Dermis blood vessel endothelial cell (primary cell): ENCODE measurements at places on chromosomes 11 and 22.

- no peak for DNase-seq
Measured at GRCh38 chr11:14007566-14007965, 45.0 kb downstream of the SPON1 start.

- DNase-seq = no peak
Measured at GRCh38 chr11:120501976-120502755, 9.4 kb upstream of the GRIK4 start.

DNA sequence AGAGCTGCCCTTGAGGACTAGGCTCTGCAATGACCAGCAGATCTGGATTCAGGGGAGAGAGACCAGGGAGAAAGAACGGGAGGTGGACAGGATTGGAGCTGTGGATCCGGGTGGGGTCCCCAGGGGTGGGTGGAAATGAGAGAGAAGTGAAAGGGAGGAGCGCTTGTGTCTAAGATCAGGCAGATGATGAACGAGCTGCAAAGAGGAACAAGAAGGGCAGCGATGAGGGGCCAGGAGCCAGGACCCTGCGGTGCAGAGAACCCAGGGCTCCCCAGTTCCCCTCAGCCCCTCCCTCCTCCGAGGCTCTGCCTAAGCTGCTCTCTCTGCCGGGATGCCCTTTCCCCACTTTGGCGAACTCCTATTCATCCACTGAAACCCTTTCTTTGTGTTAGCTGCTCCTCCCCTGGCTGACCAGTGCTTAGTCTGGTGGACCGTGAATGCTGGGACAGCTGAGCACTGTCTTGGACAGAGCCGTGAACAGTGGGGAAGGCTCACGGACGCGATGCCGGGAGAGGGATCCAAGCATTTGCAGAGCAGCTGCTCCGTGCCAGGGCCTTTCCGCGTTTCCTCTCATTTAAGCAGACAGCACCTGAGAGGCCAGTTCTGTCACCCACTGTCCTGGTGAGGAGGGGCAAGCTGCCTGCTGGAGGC, 35.9 kb downstream of the SHISAL1 start:
- DNase-seq = no peak

DNA sequence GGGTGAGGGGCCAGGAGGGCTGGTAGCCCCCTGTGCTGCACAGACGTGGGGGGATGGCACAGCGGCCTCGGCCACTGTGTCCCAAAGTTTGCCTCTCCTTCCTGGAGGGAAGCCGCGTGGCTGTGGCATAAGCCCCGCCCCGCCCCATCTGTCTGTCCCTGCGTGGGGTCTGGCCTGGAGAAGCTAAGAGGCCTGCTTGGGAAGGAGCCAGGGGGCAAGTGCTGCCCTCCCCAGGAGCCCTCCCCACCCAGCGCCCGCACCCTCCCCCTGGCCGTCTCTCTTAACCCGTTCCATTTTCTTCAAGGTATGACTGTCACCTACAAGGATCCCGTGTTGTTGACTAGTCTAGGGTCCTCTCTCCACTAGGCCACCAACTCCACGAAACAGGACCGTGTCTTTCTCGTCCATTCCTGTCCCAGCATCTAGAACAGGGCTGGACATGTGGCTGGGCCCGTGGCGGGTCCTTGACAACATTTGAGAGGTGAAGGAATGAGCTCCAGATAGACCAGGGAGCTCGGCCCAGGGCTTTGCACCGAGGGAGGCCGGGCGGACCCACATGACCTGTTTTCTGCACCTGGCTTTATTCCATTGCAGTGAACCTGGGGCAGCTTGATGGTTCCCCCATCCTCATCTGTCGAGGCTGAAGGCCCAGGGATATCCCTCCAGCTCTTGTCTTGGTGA, 428.0 kb downstream of the TBC1D22A start:
- no peak for DNase-seq
